Activated CD4-positive, alpha-beta T cell treated with anti-CD3 and anti-CD28 coated beads for 48 hours (primary cell): ENCODE measurements at places on chromosomes 2 and 18.
A peak's percentile ranks its signal among the peaks of the same experiment; 100 is the strongest.

DNA sequence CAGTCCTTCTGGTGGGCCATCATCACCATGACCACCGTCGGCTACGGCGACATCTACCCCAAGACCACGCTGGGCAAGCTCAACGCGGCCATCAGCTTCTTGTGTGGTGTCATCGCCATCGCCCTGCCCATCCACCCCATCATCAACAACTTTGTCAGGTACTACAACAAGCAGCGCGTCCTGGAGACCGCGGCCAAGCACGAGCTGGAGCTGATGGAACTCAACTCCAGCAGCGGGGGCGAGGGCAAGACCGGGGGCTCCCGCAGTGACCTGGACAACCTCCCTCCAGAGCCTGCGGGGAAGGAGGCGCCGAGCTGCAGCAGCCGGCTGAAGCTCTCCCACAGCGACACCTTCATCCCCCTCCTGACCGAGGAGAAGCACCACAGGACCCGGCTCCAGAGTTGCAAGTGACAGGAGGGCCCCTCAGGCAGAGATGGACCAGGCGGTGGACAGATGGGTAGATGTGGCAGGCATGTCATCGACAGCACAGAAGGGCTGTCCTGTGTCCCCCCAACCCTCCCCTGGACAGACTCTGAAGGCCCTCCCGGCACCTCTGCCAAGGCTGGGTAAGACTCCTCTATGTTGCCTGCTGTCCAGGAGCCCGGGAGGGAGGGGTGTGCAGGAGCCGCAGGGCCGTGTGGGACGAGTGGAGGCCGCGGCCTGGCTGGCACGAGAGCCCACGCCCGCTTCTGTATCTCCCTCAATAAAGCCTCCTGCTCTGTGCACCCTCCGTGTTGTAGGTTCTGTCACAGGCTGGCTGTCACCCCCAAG lies 2.0 kb downstream of the KCNF1 start:
- no peak for DNase-seq

GRCh38 chr2:222912117-222912516 lies 51.3 kb downstream of the ACSL3 start:
- DNase-seq: no peak

DNA sequence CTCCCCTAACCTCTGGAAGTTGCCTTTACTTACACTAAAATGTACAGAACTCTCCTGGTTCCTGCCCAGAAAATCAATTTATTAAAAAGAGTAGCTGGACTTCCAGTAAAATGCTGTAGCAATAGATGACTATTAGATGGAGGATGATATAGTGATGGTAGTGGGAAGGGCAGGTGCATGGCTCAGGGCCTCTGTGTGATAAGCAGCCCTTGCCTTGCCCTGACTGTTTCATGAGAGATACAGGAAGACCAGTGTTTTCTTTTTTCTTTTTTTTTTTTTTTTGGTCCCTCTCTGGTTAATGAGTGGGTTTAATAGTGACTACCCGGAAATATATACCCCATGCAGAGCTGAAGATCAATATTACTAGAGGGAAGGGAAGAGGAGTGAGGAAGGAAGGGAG lies 48.7 kb upstream of the NEDD4L start:
- DNase-seq: no peak

GRCh38 chr2:12928775-12929401 lies 212.2 kb downstream of the TRIB2 start:
- no peak for DNase-seq

- DNase-seq: no peak
Measured at GRCh38 chr18:21991886-21992285, 177.5 kb upstream of the GATA6 start.

DNA sequence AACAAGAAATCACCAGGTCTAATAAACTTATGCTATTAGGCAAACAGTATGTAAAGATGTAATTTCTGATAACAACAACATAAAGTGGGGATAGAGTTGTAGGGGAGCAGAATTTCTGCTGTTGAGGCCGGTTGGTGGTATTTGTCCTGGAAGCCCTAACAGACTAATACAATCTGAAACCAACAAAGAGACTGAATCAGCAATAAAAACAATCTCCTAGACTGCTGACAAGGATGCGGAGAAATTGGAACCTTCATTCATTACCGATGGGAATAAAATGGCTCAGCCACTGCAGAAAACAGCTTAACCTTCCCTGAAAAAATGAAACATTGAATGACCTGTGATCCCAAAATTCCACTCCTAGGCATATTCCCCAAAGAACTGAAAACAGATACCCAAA lies 88.7 kb downstream of the GYPC start:
- no peak for DNase-seq

GRCh38 chr18:48583573-48583972 lies 44.7 kb downstream of the CTIF start:
- no peak for DNase-seq

- DNase-seq: peak; percentile 39
Measured at GRCh38 chr18:63022429-63023022, 297.0 kb downstream of the BCL2 start.

- no peak for DNase-seq
Measured at GRCh38 chr2:204046145-204046544, 109.6 kb downstream of the ICOS start.

DNA sequence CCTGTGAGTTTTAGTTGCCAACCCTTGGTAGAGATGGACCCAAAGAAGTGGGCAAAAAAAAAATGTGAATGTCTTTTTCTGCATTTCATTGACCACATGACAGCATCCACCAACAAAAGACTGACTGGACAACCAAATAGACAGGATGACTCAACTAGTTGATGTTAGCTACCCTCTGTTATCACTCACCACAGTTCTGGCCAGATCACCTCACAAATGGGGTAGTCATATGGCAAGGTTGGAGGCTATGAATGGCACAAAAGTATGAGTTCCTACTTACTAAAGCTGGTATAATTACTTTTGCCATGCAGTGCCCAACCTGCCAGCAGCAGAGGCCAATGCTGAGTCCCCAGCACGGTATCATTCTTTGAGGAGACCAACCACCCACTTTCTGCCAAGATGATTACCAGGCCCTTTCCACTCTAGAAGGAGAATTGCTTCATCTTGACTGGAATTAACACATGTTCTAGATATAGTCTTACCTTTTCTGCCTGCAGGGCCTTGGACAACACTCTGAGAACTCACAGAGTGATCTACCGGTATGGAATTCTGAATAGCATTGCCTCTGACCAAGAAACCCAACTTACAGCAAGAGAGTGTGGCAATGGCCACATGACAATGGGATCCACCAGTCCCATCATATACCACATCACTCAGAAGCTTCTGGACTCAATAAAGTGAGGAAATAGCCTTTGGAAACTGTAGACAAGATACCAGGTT lies 20.1 kb upstream of the TCF7L1 start:
- no peak for DNase-seq

DNA sequence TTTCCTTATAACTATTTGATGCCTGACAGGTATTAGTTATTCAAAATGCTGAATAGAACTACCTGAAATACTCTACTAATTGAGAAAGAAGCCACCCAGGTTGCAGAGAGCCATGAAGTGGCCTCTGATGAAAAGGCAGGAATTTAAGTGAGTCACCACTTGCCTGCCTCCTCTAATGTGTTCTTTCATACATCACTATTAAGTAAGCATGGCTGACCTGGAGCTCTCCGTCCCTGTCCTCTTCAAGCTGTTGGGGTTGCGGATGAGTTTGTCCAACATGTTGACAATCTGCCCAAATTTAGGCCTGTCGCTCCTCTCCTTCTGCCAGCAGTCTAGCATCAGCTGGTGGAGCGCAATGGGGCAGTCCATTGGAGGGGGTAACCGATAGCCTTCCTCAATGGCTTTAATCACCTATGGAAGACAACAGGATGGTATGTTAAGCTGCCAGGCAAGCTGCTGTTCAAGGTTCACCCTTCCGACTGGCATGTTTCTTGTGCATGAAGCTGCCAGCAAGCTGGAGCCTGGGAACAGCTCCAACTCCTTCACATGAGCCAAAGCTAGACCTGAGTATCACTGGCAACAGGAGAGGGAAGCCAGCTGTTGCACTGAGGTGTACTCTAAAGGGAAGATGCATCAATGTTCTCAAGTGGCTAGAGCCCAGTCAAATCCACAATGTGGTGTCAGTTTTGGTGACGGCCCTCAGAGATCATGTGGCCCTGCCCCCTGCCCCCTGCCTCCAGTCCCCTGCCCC lies 142.2 kb downstream of the EPHA4 start:
- no peak for DNase-seq

- no peak for DNase-seq
Measured at GRCh38 chr2:164935118-164936101, 19.9 kb downstream of the SLC38A11 start.

GRCh38 chr2:138035608-138036217 lies 71.4 kb downstream of the HNMT start:
- no peak for DNase-seq

DNA sequence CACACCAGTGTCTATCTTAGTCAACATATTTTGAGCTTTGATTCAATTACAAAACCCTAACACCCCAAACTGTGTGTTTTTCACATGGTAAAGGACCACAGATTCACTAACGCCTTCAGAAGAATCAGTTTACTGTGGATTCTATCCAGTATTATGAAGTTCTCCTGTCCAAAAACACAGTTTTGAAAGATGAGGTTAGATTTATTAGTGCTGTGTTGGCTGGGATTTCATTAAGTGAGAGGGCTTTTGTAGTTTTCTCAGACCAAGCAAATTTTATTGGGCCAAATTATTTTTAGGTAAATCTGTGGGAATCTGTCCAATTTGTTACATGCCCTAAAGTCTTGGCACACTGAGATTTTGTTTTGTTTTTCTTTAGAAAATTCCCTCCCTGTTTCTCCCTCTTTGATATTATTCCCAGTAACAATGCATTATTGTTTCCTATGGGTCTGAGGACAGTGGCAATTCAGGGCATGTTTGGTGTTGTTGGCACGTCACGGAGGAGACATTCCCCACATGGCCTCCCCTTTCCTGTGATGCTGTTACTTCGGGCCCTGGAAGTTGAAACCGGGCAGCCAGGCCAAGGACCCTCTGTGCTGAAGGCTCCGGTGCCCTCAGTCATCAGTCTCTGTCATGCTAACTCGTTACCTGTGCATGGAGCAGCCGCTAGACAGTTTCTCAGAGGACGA lies 87.5 kb upstream of the ALKAL2 start:
- DNase-seq: no peak

DNA sequence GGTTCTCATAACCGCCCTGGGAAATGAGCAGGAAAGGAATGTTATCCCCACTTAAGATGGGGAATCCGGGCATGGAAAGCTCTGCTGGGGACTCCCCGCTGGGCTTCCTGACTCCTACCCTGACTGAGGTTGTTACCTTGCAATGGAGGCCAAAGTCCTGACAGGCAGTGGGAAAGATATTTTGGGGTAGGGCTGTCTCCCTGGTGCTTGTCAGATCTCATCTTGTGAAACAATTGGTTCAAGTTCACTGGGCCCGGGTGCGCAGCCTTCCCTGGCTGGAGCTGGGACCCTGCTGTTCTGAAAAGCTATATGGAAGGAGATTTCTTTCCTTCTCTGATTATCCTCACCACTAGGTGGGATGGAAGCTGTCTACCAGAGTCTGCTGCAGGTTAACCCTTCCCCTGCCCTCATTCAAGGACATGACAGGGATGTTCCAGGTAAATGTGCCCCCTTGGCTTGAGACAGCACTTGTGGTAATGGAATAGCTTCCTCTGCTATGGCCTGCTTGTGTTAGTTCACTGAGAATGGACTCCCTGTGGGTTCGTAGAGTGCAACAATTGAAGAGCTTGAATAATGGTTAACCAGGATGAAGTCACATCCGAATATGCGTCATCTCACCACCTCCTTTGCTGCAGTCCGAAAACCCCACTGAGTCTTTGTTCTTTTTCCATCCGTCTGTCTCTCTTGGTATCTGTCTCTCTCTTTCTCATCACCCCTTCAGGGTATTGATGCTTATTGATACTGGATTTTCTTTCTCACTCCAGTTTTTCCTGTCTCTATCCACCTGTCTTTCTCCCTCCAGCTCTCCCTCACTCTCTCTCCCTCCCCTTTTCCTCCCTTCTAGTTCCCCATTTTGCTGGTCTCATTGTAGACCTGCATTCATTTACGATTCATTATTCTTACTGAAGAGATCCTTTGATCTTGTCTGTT lies 67.8 kb upstream of the EPAS1 start:
- peak; percentile 30 for DNase-seq

- no peak for DNase-seq
Measured at GRCh38 chr18:72273025-72273424, 271.1 kb downstream of the CBLN2 start.
